ENCODE measurements at places on chromosomes 3 and 15.

- no peak for DNase-seq
Observed at GRCh38 chr3:66165660-66166059, 55.1 kb upstream of the SLC25A26 start.

- no peak for DNase-seq
Observed at GRCh38 chr3:103919327-103919726, 1447.4 kb upstream of the ALCAM start.

GRCh38 chr3:114700637-114701234 is 406.9 kb downstream of the TIGIT start:
- DNase-seq, result no peak

DNA sequence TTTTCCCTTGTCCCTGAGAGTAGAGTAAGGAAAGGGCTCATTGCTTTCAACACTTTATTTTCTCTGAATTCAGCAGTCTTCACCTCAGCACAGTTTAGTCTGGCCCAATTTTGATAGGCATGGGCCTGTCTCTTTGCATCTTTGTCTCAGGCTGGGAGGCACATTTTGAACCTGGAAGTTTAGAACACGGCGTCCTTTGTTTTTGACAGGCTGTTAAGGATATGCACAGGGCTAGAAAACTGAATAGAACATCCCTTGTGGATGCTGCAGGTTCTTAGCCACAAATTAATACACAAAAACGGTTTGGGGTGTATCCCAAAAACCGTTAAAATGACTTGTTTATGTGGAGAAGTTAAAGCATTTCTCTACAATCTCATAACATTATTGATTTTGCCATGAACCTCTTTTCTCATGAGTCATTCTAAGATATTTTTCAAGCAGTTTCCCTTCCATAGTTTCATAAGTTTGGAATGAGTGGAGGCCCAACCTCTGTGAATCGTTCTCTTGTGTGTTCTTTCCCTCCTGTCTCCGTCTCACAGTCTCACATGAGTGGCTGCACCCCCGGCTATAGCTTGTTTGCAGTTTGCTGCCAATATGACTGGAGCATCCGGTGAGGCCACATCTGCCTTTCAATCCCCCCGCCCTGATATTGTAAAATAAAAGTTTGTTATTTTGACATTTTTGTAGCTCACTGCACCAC is 192.9 kb upstream of the EIF1B start:
- no peak for DNase-seq

- DNase-seq, result no peak
Observed at GRCh38 chr3:37308247-37308646, 133.9 kb upstream of the LRRFIP2 start.

- no peak for DNase-seq
Observed at GRCh38 chr15:55552926-55553325, 35.2 kb downstream of the PYGO1 start.

GRCh38 chr15:53625260-53625659 is 134.2 kb downstream of the WDR72 start:
- DNase-seq, result no peak

- DNase-seq, result no peak
Observed at GRCh38 chr3:134406331-134407238, 32.3 kb upstream of the AMOTL2 start.

GRCh38 chr15:63369296-63369695 is 12.3 kb downstream of the CA12 start:
- DNase-seq, result no peak

GRCh38 chr3:46124216-46125177 is 83.6 kb downstream of the CCR1 start:
- DNase-seq, result no peak

DNA sequence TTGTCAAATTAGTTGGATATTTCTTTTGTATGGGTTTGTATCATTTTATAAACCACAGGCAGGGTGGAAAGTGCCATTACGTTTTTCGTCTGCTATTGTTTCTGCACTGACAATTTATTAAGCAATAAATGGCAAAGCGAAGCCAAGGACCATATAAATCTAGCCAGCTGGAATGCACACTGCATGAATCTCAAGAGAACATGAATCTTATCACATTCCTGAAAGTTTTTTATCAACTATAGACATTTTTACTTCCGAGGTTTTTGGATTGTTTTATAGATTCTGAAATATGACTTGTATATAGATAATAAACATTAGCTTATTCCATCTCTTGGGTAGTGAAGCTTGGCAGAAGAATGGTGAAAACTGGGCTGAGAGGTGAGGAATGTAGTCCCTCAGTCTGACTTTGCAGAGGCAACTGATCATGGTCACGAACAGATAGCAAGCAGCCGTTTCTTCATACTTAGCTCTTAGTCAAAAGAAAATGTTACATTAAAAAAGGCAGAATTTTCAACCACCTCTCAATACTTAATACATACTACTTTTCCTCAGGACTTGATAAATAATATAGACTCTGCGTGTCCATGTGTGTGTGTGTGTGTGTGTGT is 102.7 kb downstream of the OSBPL10 start:
- DNase-seq, result no peak

DNA sequence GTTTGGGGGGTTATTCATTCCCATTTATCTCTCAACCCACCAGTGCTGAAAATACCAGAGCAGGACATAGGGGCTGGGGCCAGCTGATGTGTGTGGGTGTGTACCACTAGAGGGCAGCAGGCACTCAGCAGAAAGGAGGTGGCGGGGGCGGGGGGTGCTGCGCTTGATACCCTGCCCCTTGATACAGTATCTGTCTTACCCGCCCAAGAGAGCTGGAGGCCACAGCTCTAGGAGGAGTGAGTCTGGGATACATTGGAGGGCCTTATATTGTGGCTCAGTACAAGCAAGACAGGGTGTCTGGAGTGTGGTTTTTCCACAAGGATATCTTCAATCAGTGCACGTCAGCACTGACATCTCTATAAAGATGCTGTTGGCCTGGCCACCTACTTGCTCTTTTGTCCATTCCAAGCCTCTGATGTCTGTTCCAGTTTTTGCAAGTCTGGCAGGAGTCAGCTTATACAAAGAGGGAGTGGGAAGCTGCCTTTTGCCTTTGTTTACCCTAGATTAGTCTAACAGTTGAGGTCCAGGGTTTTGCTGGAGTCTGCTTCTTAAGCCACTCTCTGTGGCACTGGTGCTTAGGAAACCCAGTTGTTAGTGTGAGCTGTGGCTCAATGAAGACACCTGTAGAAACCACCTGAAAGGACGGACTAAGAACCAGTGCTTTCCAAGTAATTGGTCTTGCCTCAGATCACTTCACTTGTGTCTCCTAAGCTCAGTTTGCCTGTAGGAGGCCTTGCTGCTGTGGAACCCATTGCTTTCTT is 1.5 kb upstream of the RBM15B start:
- peak; percentile 35 for DNase-seq

GRCh38 chr15:48300038-48300437 is 31.2 kb upstream of the DUT start:
- DNase-seq, result no peak

DNA sequence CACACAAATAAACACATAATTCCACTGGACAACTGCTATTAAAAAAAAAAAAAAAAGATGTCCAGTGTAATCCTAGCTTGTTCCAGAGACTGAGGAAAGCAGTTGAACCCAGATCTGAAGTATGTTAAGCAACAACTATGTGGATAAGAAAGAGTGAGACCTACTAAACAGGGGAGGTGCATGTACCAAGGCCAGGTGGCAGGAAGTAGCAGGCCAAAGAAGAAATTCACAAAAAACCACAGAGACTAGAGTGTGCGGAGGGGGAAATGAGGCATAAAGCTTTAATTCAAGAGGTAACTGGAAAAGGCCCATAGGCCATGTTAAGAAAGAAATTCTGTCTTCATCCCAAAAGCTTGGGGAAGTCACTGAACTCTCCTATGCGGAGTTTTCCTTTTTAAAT is 490.0 kb downstream of the NAALADL2 start:
- DNase-seq, result no peak

- no peak for DNase-seq
Observed at GRCh38 chr3:57026944-57027343, 33.5 kb upstream of the SPATA12 start.

DNA sequence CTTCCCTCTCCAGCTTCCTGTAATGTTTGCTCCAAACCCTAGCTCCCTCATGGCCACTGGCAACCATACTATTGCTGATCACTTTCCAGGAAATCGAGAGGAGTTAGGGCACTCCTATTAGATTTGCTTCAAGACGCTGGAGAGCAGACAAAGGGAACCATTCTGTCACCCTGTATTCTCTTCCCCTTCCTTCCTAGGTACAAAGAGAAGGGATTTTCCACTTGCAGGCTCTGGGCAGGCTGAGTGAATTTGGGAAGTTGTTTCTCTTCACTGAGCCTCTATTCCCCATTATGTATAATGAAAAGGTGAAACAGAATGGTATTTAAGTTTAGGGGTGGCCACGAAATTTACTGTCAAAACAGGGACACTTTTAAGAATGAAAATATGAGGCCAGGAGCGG is 99.4 kb upstream of the LPP start:
- no peak for DNase-seq

GRCh38 chr3:149886957-149887356 is 73.9 kb downstream of the RNF13 start:
- no peak for DNase-seq

DNA sequence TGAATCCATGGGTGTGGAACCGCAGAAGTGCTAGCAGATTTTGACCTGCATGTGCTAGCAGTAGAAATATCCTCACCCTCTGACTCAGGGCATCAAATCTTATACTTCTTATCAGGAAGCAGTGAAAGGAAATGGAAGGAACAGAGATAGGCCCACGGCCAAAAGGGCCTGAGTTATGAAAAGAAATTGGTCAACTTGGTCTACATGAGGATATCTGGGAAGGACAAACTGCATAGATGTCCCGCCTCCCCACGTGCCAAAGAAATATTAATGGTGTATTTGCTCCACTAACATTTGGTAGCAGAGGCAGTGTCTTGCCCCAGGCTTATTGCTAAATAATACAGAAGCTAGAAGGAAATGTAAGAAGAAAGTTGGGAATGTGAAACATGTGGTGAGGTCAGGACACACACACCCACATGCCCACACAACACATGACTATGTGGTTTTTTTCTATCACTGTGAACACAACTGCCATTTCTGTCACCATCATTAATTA is 93.6 kb upstream of the COL8A1 start:
- no peak for DNase-seq

GRCh38 chr15:88704791-88705768 is 66.3 kb downstream of the ISG20 start:
- DNase-seq, result no peak

DNA sequence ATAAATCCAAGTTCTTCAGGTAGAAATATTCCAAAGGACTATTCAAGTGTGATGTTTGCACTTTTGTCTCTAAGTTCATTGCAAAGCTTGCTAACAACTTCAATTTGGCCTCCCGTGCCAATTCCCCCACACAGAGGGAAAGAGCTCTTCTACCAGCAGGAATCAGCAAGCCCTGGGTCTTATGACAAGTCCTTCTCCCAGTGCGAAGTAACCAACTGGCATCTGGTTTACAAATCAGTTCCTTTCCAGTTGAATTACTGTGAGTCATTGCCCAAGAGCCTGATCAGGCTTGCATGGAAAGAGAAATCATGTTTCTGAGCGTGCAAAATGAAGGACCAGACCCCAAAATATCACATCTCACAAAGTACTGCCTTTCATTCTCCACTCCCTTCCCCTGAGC is 62.7 kb upstream of the SLCO3A1 start:
- no peak for DNase-seq

DNA sequence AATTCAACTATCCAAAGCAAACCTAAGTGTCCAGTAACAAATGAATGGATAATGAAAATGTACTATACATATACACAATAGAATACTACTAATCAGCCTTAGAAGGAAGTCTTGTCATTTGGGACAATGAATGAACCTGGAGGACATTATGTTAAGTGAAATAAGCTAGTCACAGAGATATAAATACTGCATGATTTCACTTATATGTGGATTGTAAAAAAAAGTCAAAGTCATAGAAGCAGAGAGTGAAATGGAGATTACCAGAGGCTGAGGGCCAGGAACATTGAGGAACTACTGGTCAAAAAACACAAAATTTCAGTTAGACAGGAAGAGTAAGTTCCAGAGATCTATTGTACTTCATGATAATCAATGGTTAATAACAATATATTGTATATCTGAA is 33.6 kb downstream of the MYO5A start:
- no peak for DNase-seq

DNA sequence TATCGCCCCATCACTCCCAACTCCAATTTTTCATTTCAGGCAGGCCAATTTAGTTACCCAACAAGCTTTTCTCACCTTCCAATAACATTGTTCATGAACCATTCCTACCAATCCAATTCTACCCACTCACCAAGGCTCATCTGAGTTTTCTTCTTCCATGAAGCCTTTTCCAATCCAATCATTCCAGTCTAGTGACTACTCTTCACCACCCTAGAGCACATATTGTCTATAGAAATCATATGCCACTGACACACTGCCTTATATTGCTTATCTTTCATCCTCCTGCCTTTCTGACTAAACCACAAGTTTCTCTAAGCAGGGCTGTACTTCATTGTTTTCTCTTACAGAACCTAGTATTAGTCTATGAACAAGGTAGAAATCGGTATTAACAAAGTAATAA is 11.4 kb downstream of the CCDC14 start:
- no peak for DNase-seq

GRCh38 chr15:80309769-80310384 is 57.9 kb upstream of the CTXND1 start:
- DNase-seq, result no peak

DNA sequence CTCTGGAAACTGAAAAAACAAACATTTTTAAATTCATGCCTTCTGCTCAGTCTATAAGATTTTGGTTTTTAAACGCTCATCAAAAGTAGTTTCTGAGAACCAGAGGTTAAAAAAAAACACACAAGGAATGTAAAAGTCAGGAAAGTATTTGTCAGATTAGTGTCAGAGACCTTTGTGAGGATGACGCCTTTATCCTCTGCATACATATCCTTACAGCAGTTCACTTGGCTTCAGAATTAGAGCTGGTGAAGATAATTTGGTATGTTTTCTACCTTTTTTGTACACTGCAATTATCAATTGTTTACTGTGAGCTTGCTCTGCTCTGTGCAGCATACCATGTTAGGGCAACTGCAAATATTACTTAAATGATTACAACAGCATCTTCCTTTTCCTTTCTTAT is 8.3 kb downstream of the PRTG start:
- DNase-seq, result no peak

DNA sequence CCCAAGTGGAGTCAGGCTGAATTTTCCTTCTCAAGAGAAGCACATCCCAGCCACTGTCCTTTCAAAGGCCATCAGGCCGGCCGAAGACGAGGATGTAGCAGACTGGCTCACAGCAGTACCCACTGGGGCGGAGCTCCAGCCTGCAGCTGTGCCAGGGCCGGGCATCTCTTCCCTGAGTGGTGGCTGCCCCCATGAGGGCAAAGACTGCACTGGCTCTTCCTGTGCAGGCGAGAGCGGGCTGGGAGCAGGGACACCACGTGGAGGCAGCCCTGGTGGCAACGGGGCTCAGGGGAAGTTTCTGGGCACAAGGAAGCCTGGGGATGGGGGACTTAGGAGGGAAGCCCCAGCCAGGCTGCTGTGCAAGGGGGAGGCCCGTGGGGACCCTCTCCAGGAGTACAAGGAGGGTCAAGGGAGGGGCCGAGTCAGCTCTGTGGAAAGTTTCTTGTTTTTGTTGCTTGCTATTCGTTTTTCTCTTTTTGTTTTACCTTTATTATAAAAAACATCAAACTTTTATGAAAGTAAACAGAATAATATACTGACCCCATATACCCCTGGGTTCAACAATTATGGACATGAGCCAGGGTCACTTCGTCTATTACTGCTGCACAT is 66.1 kb downstream of the RPN1 start:
- DNase-seq, result peak; percentile 47

GRCh38 chr3:111284503-111285183 is 213.0 kb downstream of the NECTIN3 start:
- DNase-seq, result no peak

GRCh38 chr3:110938629-110939028 is 133.0 kb upstream of the NECTIN3 start:
- no peak for DNase-seq

- no peak for DNase-seq
Observed at GRCh38 chr3:97810779-97811390, 10.9 kb upstream of the CRYBG3 start.

Data from activated T-cell treated with anti-CD3 and anti-CD28 coated beads for 48 hours (primary cell).